ENCODE measurements at places on chromosomes 1 and 21.

DNA sequence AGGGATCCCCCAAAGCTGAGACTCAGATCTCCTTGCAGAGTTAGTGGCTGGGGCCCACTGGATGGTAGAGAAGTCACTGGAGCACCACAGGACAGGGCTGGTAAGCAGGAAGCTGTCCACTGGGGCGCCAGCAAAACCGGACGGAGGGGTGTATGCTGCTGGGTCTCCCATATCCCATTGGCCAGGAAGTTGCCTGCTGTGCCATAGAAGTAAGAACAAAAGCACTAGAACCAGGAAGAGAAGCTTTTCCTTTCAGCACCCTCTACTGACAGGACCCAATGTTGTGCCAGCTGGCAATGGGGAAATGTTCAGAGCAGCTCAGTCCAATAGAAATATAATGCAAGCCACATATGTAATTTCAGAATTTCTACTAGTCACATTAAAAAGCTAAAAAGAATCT, 146.6 kb downstream of the SPATA46 start:
- peak; percentile 26 for DNase-seq

DNA sequence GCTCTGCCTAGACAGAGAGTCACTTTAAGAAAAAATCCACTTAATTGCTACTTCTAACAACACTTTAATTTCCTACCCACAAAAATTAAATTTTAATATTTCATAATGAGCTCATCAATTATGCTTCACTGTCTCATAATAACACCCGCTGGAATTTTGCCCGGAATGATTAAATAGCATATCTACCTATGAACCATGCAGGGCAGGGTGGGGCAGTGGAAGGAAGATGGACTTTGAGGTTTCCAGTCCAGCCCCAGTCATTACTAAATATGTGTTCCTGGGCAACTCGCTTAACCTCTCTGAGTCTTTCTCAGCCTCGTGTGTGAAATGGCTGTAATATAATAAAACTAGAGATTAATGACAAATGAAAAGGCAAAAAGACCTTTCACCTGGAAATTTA, 32.8 kb upstream of the SLC45A1 start:
- no peak for DNase-seq

DNA sequence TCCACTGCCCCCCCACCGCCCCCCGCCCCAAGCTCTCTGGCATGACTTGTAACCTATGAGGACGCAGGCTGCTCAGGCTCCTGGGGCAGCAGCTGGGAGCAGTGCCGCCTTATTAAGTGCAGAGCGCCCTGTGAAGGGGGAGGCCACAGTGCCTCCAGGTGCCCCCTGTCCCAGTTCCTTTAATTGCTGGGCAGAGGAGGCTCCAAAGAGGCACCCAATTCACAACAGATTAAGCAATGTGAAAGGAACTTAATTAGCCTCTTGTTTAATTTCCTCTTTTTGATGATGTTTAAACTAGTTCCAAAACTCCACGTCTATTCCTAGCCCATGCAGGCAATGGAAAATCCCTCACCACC, 3.0 kb downstream of the RXFP4 start:
- DNase-seq = no peak

- peak; percentile 66 for DNase-seq
These were observed at the start of gene EVA1B for GRCh38 chr1:36323636-36324352. Gene EVA1B, minus strand, starts transcription at chr1:36323645. Its CDS starts 608 bp downstream, at chr1:36323037.

- DNase-seq = no peak
These were observed 102.4 kb upstream of the ST6GALNAC5 start for GRCh38 chr1:76764638-76765454.

- DNase-seq = no peak
These were observed 416.9 kb downstream of the PTPRU start for GRCh38 chr1:29653034-29653810.

- DNase-seq = no peak
These were observed 41.5 kb upstream of the TSNAX start for GRCh38 chr1:231487019-231487418.

- no peak for DNase-seq
These were observed 39.7 kb upstream of the IPO9 start for GRCh38 chr1:201789245-201789644.

All from HL-60 (cell line).